Panc1 (cell line): ENCODE measurements at places on chromosomes 4 and X.

DNA sequence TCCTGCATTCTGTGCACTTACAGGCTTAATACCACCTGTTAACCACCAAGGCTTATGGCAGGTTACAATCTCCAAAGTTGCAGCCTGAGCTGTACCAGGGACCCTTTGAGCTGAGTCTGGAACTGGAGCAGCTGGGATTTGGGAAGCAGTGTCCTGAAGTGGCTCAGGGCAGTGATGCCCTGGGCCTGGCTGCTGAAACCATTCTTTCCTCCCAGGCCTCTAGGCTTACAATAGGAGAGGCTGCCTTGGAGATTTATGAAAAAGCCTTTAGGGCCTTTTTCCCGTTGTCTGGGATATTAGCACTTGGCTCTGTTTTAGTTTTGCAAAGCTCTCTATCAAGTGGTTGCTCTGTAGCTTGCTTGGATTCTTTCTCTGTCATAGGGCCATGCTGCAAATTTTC lies 154.3 kb upstream of the CASK start:
- DNase-seq = no peak

DNA sequence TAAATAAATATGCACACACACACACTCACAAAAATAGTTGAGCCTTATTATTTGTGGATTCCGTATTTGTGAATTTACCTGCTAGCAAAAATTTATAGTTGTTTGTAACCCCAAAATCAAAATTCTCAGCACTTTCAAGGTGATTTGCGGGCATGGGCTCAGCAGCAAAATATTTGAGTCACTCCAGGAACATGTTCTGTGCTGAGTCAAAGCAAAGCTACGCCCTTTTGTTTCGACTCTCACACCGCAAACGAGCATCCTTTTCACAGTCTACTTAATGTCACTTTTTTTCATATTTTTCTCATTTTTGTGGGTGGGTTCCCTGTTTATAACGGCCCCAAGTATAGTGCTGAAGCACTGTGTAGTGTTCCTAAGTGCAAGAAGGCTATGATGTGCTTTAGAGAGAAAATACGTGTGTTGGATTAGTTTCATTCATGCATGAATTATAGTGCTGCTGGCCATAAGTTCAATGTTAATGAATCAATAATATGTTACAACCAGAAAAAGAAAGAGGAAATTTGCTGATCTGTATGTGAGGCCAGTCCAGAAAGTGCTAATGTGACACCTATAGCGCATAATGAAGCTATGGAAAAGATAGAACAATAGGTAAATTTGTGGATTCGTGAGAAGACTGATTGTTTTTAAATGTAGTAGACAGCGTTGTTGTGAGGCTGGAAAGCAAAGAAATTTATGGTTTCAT lies 723.2 kb upstream of the AGA start:
- DNase-seq = no peak

DNA sequence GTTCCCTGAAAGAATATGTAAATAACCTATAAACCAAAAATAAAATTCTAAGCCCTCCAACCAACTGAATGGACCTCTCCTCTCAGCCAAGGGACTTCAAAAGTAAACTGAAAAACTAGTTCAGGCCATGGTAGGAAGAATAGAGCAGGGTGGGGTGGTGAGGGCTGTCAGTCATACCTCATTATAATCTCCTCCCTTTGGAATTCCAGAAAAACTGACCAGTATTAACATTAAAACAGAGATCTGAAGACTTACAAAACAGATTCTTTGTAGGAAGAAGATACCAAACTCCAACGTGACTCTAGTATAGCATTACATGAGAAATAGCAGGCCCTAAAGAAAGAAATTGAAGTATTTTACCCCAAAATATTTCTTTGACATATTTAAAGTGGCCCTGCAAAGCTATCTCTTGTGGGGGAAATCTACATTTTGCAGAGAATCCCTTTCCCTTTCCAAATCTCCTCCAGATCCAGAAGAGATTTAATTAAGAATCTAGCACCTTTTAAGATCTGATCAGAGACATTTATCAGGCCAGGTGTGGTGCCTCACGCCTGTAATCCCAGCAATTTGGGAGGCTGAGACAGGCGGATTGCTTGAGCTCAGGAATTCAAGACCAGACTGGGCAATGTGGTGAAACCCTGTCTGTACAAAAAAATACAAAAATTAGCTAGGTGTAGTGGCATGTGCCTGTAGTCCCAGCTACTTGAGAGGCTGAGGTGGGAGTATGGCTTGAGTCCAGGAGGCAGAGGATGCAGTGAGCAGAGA lies 15.1 kb downstream of the TBC1D9 start:
- no peak for DNase-seq

DNA sequence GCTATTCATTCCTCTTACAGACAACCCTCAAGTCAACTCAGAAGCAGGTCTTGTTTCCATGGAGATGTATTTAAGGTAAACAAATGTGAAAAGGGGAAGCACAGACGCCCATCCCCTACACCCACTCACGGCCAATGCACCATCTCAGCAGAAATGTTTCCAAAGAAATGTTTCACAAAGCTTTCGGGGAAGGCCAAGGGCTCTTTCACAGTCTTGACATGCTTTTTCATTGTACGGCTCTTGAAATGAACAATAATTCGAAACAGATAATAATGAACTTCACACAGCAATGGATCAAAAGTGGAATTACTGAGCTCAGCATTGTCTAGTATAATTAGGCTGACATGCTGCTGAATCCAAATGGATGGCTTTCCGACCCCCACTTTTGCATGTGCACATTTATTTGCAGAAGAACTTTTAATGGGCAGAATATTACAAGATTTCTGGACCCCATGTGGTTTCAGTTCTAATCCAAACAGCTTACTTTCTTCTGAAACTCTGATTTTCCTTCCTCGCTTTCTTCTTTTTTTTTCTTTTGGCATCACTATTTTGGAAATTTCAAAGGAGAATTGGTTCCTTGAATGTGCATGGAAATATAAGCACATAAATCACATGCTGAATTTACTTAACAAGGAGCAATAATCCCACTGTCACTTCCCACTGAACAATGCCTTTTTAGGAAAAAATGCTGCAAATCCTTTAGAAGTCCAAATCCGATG lies 160.9 kb downstream of the SMIM20 start:
- DNase-seq = no peak

DNA sequence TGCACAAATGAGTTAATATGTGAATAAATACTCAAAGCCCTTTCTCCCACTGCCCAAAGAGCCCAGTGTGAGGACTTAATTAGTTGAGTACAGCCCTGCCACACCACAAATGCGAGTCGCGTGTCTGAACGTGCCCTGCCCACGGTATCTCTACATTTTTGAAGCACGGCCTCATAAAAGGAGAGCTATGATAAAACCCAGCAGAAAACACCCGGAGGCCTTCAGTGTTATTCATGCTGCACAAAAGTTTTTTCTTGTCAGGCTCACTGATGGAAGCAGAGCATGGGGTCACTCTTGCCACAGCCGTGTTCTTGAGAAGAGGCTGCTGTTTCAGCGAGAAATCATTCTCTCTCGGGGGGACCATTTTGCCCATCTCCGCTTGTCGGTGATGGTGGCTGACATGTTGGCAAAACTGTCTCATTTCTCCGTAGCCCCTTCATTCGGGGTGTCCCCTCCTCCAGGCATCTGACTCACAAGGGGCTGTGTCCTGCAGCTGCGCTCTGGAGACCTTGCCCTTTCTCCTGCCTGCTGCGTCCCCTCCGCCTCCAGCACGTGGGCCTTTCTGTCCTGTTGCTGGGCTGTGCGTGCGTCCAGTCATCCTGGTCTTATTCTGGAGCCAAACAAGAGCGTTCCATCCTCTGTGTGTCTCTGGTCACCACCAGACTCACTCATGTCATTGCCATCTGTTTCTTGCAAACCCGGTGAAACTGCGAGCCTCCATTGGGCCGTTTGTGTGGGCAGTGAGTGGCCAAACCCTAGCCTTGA lies 88.8 kb downstream of the SORCS2 start:
- no peak for DNase-seq
